ENCODE measurements at places on chromosomes 16 and 17.

DNA sequence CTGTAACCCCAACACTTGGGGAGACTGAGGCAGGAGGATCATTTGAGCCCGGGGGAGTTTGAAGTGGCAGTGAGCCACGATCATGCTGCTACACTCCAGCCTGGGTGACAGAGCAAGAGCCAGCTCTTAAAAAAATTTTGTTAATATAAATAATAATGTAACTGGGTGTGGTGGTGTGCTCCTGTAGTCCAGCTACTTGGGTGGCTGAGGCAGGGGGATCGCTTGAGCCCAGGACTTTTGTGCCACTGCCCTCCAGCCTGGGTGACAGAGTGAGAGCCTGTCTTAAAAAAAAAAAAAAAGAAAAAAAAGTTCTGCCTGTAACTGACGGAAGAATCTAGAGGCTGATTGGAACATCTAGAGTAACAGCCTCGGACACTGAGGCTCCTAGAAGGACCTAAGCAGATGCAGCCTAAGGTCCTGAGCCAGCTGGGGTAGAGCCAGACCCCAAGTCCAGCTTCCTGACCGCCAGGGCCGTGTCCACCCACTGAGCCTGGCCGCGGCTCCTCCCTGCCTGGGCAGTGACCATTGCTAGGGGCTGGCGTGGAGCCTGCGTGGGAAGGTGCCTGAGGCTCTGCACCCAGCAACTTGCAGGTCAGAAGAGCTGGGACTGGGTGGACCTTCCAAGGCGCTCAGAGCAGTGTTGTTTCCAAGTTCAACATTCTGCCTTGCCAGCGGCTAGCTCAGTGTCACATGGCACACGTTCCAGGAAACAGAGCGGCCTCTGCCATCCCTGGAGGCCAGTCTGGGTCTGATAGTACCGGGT is 209.4 kb upstream of the CIBAR2 start:
- DNase-seq = no peak

- no peak for DNase-seq
Measured at GRCh38 chr16:49701065-49701685, 154.7 kb downstream of the ZNF423 start.

DNA sequence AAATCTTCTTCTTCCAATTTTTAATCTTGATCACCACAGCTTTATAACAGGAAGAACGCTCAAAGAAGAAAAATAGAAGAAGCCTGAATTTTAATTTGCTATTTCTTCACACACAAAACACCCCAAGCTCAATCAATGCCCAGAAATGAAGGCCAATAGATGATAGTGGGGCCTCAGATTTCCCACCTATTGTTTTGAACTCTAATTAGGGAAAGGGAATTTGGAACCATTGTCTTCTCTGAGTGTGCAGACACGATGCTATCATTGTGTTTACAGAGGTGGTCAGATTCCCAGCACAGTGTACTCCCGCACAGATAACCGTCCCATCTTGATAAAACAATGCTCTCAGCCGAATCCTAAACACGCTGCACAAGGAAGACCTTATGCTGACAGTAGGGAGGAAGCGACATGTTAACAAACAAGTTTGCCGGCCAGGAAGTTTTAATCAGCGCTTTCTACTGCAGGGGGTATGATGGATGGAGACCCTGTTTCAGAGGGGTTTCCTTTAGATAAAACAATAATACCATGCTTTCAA is 684.7 kb downstream of the MAF start:
- DNase-seq = no peak

- no peak for DNase-seq
Measured at GRCh38 chr16:19678804-19679203, 39.2 kb downstream of the KNOP1 start.

DNA sequence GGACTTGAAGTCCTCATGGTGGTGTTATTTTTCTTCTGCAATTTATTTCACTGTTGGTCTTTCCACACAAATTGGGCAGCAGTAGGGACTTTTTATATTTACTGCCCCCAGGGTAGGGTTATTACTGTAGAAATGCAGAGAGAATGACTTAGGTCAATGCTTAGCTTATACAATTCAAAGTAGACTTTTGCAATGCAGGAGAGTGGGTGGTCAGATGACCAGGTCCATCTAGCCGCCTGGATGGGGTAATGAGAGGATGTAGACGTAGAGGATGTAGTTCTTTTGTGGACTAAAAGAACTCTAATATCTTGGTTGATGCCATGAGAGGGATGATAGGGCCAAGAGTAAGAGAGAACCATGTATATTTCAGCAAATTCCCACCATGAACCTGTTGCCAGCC is 2.7 kb upstream of the KRTAP17-1 start:
- peak; percentile 13 for DNase-seq

- no peak for DNase-seq
Measured at GRCh38 chr16:64253096-64253495, 868.8 kb downstream of the CDH11 start.

- DNase-seq = no peak
Measured at GRCh38 chr17:70320673-70321345, 151.5 kb downstream of the KCNJ2 start.

DNA sequence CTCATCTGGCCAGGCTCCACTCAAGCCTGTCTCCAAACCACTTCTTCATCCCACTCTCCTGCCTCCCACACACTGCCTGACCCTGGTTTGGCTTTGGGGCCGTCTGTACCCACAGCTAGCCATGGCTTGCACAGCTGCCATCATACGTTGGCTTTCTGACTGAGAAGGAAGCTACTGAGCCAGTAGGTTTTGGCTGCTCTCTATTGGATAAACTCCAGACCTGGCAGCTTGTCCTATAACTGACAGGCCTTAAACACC is 3.9 kb downstream of the MIF4GD start:
- peak; percentile 58 for DNase-seq

DNA sequence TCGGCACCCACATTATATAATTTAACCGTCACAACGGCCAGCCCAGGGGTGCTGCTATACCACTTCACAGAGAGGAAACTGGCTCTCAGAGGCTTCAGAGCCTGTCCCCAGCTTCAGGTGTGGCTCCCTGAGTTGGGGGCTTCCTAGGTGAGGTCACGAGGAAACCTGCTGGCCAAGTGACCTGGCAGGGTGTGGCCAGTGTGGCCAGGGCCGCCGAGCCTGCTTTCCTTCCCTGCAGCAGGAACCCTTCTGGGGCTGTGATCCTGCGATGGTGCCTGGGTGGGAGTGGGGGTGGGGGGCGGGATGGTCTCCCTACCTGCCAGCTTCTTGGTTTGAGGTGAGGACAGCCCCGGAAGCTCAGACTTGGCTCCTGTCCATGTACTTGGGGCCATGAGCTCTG is 39.9 kb downstream of the ADCY7 start:
- peak; percentile 54 for DNase-seq

GRCh38 chr17:35087731-35088355 is 24.3 kb upstream of the RFFL start:
- DNase-seq = no peak

GRCh38 chr16:84532291-84532724 is 27.8 kb upstream of the MEAK7 start:
- peak; percentile 99 for DNase-seq

GRCh38 chr17:62618647-62619416 is 8.6 kb upstream of the MRC2 start:
- DNase-seq = peak; percentile 52

DNA sequence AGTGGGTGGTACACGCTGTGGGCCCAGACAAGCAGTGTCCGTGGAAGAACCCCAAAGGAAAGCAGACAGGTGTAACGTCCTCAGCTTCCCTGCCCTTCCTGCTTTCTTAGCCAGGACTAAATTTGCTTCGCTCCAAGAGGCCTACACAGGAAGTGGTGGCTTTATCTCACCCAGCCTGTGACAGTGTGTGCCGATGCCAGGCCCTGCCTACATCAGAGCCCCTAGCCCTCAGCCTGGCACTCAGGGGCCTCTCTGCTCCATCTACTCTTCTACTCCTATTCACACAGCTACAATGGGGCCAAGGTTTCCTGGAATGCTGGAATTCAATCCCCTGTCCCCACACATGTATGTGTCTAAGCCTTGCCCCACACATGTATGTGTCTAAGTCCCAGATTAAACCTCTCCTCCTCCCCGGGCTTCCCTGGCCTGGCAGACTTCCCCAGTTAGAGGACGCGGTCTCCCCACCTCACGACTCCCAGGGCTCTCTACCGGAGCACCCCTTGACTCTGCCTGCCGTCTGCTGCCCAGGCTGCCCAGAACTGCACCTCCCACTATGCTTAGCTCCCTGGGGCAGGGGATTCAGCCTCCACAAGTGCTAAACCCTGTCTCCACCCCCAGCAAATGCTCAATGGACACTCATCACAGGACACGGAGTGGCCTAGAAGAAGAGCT is 8.2 kb downstream of the PGAP3 start:
- DNase-seq = no peak

DNA sequence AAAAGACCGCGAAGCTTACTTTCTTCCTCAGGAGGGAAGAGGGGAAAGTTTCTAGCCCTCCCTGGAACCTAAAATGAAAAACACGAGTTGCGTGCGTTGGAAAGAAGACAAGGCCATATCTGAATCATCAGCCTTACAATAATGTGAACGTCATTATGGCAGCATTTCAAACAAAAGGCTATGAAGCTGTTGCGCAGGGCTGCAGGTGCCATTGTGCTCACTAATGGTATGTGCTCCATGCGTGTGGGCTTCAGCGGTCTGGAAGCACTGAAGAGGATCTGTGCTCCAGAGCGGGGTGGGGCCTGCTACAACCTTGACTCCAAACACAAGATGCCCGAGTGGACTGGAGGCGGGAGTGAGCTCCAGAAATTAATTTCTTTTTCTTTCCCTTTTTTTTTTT is 12.1 kb upstream of the CYB5B start:
- no peak for DNase-seq

- DNase-seq = peak; percentile 26
Measured at GRCh38 chr16:57305159-57305811, 20.8 kb upstream of the PLLP start.

DNA sequence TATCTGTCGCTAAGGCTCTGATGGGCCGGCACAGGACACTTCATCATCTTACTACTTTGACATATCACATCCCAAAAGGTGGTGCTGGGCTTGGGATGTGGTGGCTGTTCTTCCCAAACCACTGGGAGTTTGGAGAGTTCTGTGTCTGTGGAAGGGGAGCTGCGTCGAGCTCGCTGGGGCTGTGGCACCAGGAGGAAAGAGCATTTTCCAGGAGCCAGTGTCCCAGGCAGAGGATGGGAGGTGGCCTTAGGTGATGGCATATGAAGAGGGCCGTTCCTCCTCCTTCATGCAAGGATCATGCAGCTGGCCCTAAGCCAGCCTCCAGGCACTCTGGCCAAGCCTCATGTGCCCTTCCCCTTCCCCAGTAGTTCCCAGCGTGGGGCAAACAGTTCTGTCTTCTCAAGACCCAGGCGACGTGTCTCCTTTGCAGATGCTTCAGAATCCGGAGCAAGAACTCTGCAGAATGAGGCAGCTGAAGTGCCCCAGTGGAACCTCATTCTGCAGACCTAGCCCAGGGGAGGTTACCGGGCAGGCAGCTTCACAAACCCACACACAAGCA is 89.4 kb upstream of the TNRC6C start:
- no peak for DNase-seq

DNA sequence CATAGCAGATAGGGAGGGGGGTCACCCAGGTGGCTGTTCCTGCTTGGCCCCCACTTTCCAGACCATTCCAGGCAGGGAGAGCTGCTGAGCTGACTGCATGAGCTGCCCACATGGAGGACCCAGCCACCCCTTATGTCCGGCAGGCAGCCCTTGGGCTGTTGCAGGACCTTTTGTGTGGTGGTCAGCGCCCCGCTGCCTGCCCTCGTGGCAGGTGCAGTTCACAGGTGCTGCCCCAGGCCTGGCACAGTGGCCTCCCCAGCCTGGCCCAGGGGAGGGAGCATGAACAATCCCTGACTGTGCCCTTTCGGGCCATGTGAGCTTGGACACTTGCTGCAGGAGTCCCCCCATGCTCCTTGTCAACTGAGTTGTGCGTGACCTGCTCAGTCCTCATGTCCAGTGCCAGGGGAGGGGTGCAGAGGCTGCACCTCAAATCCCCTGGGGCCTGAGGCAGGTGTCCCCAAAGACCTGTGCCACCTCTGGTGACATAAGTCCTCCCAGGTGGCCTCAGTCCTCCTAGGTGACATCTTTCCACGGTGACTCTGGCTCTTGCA is 8.6 kb downstream of the TBC1D26 start:
- peak; percentile 52 for DNase-seq

DNA sequence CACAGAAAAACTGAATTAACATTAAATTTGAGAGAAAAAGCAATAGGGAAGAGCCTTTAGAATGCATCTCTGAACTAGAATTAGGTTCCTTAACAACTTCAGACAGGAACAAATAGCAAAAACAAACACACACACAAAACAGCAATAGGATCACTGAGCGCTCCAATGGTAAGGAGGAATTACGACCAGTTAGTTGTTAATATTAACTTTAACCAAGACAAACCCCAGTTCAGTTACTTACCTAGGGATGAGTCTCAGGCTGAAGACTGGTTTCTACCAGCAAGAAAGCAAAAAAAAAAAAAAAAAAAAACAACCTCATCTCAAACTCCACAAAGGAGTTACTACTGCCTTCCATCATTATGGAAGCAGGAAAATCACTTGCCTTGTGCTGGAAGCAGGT is 14.6 kb downstream of the DHRS7B start:
- no peak for DNase-seq

- no peak for DNase-seq
Measured at GRCh38 chr17:21293831-21294210, 9.3 kb downstream of the MAP2K3 start.

GRCh38 chr16:66927918-66928649 is 2.7 kb upstream of the RRAD start:
- no peak for DNase-seq

- no peak for DNase-seq
Measured at GRCh38 chr16:47787696-47788095, 326.6 kb downstream of the PHKB start.

GRCh38 chr17:33038740-33039139 is 47.1 kb downstream of the SPACA3 start:
- peak; percentile 90 for DNase-seq

DNA sequence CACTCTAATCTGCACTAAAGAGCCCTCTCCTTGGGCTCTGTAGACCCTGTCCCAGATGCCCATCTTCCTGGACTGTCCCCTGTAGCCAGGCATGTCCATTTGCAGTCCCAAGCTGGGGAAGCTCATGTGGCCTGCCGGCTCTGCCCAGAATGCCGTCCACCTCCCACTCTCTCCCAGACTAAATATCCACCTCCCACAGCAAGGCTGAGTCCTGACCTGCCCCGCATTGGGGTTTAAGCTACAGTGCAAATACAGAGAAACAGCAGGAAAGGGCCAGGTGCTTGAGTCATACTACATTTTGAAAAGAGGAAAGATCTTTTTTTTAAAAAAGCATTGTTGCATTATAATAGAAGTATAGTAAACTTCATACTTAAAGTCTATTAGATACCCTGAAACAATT is 3.0 kb downstream of the ST6GALNAC2 start:
- DNase-seq = no peak

DNA sequence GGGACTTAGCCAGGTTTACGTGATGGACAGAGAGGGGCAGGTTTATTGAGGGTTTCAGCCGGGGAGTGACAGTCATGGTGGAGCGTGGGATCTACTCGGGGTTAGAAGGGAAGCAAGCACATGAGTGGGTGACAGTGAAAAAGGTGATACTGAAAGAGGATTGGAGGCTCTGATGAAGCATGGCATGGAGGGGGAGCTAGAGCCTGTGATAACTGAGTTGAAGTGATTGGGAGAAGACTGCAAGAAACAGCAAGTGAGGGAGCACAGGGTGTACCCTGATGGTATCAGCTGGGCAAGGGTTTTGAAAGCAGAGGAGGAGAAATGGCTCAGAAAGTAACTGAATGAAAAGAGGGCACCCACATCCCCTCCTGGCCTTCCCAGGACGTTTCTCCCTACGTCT is 6.7 kb upstream of the KSR1 start:
- DNase-seq = no peak

- no peak for DNase-seq
Measured at GRCh38 chr17:79677646-79678045, 53.1 kb upstream of the ENPP7 start.

GRCh38 chr17:13395346-13395745 is 206.4 kb downstream of the HS3ST3A1 start:
- no peak for DNase-seq

- DNase-seq = no peak
Measured at GRCh38 chr17:39801055-39801454, 63.1 kb downstream of the IKZF3 start.

Data from islet precursor cell (in vitro differentiated cells).